Activated CD8-positive, alpha-beta T cell treated with anti-CD3 and anti-CD28 coated beads for 36 hours (primary cell): ENCODE measurements at places on chromosomes 6 and 20. TPM values are rescaled to one million over a fixed set of nuclear protein-coding genes. Genes with fewer than 3 reads are reported as not detected.

Gene PAQR8
- 13.7 TPM for total RNA-seq

Gene HEY2
- total RNA-seq, result not detected

Gene METTL24
- total RNA-seq, result not detected

DNA sequence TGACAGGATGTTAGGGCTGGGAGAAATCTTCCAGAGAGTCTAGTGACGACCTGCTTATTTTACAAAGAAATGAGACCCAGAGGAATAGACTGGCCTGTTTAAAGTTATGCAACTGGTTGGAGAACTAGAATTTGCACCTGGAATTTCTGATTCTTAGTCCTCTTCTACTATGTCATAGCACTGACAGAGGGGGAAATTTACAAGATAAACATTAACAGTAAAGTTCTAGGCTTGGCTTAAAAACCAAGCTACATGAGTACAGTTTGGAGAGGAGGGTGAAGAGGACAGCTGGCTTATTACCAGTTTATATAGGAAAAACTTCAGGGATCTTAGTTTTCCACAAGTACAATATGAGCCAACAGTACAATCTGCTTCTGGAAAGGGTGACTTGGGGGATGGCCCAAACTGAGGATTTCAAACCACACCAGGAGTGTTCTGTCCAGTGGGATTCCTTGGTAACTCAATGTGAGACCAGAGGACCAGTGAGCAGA lies 269.6 kb downstream of the CD109 start:
- DNase-seq, result no peak
- no peak overlapping the region for H3K4me3 ChIP-seq
- no peaks in the 10 kb centered on the region for H3K27me3 ChIP-seq
- H3K36me3 ChIP-seq, result no peaks in the 10 kb centered on the region
- no peaks in the 10 kb centered on the region for H3K4me1 ChIP-seq

- H3K27me3 ChIP-seq, result no peaks in the 10 kb centered on the region
- H3K4me3 ChIP-seq, result no peak overlapping the region
- H3K4me1 ChIP-seq, result peaks cover 1% of the 10 kb centered on the region
- no peak for DNase-seq
Measured at GRCh38 chr6:100344321-100344720, 120.4 kb downstream of the SIM1 start.

Gene WFDC12
- total RNA-seq, result not detected

GRCh38 chr20:21104921-21105320 lies 1.2 kb downstream of the LINC00237 start:
- H3K27me3 ChIP-seq, result peaks cover 73% of the 10 kb centered on the region
- no peak overlapping the region for H3K4me3 ChIP-seq
- no peak overlapping the region for H3K27ac ChIP-seq
- H3K4me1 ChIP-seq, result peaks cover 26% of the 10 kb centered on the region
- DNase-seq, result no peak

DNA sequence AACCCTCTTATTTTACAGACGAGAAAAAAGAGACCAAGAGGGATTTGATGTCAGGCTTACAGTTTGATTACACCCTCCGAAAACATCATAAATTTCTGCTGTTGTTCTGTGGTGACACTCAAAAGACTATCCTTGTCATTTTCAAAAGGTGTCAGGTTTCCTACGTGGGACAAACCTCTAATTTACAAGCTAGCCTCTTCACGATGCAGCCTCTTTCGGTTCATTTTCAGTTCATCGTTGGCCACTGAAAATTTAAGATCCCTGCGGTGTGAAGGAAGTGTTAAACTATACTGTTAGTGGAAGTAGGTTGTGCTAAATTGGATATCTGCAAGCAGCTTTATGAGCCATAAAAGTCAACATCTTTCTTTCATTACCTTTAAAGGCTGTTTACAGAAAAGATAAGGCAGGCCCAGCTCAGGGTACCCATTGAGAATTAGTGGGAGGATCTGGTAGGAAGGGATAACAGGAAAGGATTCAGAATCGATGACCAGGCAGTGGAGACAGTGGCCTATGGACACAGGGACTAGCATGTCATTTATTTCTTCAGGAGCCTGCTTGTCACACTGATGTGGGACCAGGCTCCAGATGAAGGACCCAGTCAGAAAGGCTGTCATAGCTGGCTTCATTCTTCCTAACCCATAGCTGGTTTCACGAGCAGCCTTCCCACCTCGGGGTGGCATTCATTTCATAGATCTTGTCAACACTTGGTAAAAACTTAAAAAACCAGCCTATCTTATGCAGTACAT lies 329.1 kb upstream of the SOX4 start:
- H3K36me3 ChIP-seq, result no peaks in the 10 kb centered on the region
- peaks cover 28% of the 10 kb centered on the region for H3K4me1 ChIP-seq
- no peak for DNase-seq
- no peak overlapping the region for H3K4me3 ChIP-seq
- H3K27ac ChIP-seq, result peak overlapping the region; percentile 72

GRCh38 chr6:67976486-67976885 lies 658.6 kb upstream of the ADGRB3 start:
- no peak overlapping the region for H3K4me3 ChIP-seq
- H3K27ac ChIP-seq, result no peak overlapping the region
- no peaks in the 10 kb centered on the region for H3K27me3 ChIP-seq
- no peak for DNase-seq
- no peaks in the 10 kb centered on the region for H3K4me1 ChIP-seq
- no peaks in the 10 kb centered on the region for H3K36me3 ChIP-seq

DNA sequence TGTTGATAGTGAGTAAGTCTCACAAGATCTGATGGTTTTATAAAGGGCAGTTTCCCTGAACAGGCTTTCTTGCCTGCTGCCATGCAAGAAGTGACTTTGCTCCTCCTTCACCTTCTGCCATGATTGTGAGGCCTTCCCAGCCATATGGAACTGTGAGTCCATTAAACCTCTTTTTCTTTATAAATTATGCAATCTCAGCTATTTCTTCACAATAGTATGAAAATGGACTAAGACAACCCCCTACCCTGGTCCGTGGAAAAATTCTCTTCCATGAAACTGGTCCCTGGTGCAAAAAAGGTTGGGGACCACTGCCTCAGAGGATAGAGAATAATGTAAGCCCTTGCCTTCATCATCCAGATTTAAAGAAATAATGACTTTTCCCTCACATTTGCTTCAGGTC lies 861.3 kb downstream of the QKI start:
- no peak for DNase-seq
- no peak overlapping the region for H3K27ac ChIP-seq
- no peaks in the 10 kb centered on the region for H3K4me1 ChIP-seq
- no peak overlapping the region for H3K4me3 ChIP-seq
- no peaks in the 10 kb centered on the region for H3K27me3 ChIP-seq

- peak overlapping the region; percentile 66 for H3K27ac ChIP-seq
- DNase-seq, result peak; percentile 86
- no peaks in the 10 kb centered on the region for H3K36me3 ChIP-seq
- H3K4me1 ChIP-seq, result peaks cover 53% of the 10 kb centered on the region
Measured at GRCh38 chr20:44215125-44215524, 4.6 kb upstream of the OSER1 start.

DNA sequence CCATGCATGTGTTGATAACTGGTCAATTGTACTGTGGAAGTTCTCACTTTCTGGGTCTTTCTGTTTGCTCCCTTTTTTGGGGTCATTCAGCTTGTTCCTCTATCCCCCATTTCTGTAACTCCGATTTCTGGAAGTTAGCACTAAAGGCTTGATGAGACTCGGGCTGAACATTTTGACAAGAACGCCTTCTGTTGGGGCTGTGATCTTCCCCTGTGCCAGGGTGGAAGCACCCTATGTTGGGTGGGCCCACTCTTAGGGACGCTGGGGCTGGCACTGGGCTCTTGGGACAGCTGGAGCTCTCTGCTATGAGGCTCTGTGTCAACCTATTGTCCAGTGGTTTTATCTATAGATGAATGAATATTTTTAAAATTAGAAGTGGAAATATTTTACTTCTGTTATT lies 60.1 kb upstream of the FRMD1 start:
- DNase-seq, result no peak
- peaks cover 7% of the 10 kb centered on the region for H3K27me3 ChIP-seq
- H3K36me3 ChIP-seq, result no peaks in the 10 kb centered on the region
- H3K4me3 ChIP-seq, result no peak overlapping the region
- no peak overlapping the region for H3K27ac ChIP-seq

- H3K27me3 ChIP-seq, result no peaks in the 10 kb centered on the region
- H3K36me3 ChIP-seq, result peaks cover 26% of the 10 kb centered on the region
- H3K4me1 ChIP-seq, result peaks cover 19% of the 10 kb centered on the region
- peak; percentile 44 for DNase-seq
- no peak overlapping the region for H3K4me3 ChIP-seq
Measured at GRCh38 chr6:33702345-33702977, 9.0 kb downstream of the UQCC2 start.

- H3K4me3 ChIP-seq, result no peak overlapping the region
- DNase-seq, result no peak
- no peaks in the 10 kb centered on the region for H3K27me3 ChIP-seq
- no peak overlapping the region for H3K27ac ChIP-seq
- peaks cover 6% of the 10 kb centered on the region for H3K4me1 ChIP-seq
Measured at GRCh38 chr6:87660226-87660911, 41.7 kb downstream of the AKIRIN2 start.

GRCh38 chr6:1482381-1483166 lies 93.2 kb downstream of the FOXF2 start:
- DNase-seq, result no peak
- H3K36me3 ChIP-seq, result no peaks in the 10 kb centered on the region
- no peak overlapping the region for H3K4me3 ChIP-seq
- H3K27ac ChIP-seq, result no peak overlapping the region
- no peaks in the 10 kb centered on the region for H3K4me1 ChIP-seq

GRCh38 chr6:19736066-19736465 lies 101.1 kb upstream of the ID4 start:
- no peaks in the 10 kb centered on the region for H3K27me3 ChIP-seq
- no peaks in the 10 kb centered on the region for H3K36me3 ChIP-seq
- DNase-seq, result no peak
- H3K4me1 ChIP-seq, result no peaks in the 10 kb centered on the region

Gene ECHDC1
- 50.2 TPM for total RNA-seq
